Suppressor macrophage treated with lipopolysaccharide for 1 hour (primary cell): ENCODE measurements at places on chromosomes 5 and 9.
A peak's percentile ranks its signal among the peaks of the same experiment; 100 is the strongest.

GRCh38 chr5:152403046-152403445 is 2.0 kb downstream of the NMUR2 start:
- DNase-seq: no peak

- DNase-seq: no peak
Measured at GRCh38 chr5:110900829-110901228, 162.0 kb downstream of the SLC25A46 start.

GRCh38 chr5:179130101-179130681 is 70.0 kb downstream of the ZNF354C start:
- no peak for DNase-seq

DNA sequence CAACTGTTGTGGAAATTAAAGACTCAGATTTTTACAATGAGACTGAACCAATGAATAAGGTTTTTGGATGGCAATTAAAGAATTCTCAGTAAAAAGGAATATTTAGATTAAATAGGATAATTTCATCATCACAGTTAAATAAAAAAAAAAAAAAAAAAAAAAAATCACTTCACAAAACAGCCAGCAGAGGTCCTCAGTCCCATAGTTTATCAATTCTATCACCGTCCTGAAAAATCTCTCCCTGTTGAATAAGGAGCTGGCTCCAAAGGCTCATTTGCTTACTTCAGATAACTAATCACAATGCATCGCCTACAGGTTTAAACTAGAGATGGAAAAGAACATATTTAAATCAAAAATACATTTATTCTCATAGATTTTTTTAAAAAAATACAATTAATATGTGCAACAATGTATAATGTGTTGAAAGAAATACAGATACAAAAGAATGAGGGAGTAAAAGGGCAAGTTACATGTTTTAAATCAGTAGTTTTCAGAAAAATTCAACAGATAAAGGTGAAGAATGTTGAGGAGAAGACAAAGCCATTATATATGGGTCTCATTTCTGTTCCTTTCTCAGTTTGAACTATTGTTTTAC is 175.8 kb upstream of the CHD1 start:
- peak; percentile 59 for DNase-seq

DNA sequence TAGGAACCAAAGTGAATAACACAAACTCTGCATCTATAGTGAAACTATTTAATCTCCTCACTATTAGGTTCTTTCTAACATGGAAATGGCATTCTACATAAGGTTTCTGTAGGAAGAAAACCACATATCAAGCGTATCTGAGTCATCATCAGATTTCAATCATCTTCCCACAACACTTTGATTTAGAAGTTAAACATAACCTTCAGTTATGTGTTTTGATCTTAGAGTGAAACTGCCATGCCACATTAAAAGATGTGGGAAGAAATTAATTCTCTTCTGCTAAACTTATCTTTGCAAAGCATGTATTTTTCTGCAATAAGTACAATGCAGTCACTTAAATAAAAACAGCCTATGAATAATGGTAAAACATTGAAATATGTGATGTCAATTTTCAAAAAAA is 55.0 kb downstream of the MEF2C start:
- no peak for DNase-seq

GRCh38 chr5:29905626-29906353 is 1287.7 kb upstream of the CDH6 start:
- DNase-seq: no peak

DNA sequence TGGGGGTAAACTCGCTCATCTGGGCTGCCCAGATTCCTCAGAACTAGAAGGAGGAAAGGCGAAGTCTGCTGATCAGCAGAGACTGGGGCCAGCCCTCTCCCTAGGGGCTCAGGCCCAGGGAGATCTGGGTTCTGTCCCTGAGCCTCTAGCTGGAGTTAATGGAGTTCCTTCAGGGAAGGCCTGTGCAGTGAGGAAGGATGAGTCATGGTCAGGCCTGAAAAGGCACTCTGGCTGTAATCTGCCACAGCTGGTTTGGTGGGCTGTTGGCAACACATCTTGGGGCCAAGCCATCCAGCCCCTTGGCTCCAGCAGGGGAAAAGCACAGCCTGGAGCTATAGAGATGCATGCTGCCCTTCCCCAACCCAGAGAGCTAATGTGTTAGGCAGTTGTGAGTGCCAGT is 459.6 kb downstream of the PRELID2 start:
- no peak for DNase-seq

- DNase-seq: no peak
Measured at GRCh38 chr5:74252044-74252443, 388.5 kb downstream of the ENC1 start.

DNA sequence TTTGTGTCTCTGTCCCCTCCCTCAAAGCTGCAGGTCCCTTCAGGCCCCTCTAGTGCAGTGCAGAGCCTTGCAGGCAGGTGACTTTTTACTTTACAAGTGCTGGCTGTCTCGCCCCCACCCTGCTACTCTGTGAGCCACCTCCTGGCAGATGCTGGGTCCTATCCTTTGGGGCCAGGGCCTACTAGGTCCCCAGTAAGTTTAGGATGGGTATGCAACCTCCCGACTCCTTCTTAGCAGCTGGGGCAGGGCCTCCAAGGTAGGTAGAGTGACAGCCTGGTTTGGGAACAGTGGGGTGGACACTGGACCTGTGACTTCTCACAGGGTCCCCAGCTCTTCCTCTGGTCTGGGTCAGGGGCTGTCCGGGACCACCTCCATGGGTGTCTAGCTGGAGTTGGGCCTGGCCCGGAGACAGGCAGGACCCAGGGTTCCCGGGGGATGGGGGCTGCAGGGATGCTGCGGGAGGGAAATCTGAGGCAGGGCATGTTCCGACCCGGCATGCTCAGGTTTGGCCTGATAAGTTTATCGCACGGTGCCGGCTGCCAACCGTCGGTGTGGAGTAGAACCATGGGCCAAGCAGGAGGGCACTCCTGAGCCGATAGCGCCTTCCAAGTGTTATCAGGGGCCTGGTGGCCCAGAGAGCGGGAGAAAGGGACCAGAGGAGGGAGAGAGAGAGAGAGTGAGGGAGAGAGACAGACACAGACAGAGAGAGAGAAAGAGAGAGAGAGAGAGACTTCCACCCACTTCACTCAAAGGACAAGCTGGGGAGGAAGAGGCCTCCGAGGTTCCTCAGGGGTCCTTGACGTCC is 20.5 kb downstream of the GFI1B start:
- DNase-seq: no peak

DNA sequence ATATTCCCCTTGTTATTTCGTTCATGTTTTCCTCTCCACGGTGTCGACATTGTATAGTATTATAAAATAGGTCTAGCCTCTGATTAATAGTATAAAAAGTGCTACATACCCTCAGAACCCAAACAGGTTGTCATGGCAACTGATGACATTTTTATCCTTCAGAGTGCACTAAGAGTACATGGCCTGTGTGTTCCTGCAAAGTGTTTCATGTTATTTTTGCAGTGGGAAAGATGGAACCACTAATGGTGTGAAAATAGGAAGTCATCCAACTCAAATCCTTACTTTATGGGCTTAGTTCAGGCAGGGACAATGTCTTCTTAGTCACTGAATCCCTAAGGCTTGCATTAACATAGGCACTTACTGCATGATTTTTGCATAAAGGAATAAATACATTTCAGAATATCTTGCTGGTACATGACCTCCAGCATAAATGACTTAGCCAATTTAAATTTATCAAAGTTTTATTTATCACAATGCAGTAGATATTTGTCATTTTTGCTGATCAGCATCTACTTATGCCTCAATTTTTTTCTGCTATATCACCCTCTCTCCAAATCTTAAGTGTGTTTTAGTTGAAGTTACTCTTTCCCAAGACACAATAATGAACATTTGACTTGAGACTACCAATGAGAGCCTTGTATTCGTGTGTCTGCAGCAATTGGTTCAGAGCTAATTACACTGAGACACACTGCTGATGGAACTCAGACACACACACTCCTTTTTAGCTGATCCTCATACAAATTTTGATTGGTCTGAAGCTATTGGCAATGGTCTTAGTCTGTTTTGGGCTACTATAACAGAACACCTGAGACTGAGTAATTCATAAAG is 243.7 kb downstream of the KCTD16 start:
- no peak for DNase-seq

GRCh38 chr5:32450952-32451351 is 6.4 kb upstream of the ZFR start:
- DNase-seq: no peak

GRCh38 chr5:77152441-77152840 is 58.0 kb upstream of the PDE8B start:
- DNase-seq: no peak
